ENCODE measurements at places on chromosomes 16 and 17. TPM values are rescaled to one million over a fixed set of nuclear protein-coding genes. Genes with fewer than 3 reads are reported as not detected.

SLFN11 gene
- 72.3 TPM for total RNA-seq

MYL11 gene
- total RNA-seq, result 1.3 TPM

- no peak for DNase-seq
Measured at GRCh38 chr17:37859451-37859850, 64.8 kb upstream of the TBC1D3K start.

CACNG3 gene
- total RNA-seq, result not detected

DNA sequence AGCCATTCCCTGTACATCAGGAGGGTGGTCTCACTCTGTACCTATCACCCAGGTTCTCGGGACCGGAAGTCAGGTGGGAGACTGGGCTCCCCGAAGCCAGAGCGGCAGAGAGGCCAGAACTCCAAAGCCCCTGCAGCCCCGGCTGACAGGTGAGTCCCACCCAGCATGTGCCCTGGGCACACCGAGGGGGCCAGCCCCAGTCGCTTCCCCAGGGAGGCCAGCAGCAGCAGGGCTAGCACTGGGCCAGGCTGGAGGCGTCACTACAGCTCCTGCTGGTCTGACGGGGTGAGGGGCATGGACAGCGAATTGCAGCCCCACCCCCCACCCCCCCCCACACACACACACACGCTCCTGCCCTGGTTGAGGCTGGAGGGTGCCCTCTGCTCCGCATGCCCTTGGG is 7.9 kb upstream of the IL17C start:
- DNase-seq, result no peak

All from activated CD4-positive, alpha-beta T cell treated with anti-CD3 and anti-CD28 coated beads, Interleukin-2, amount 10 ng/mL, durations not matched to agents 24 days and 14 days (primary cell).